ENCODE measurements at places on chromosomes 2 and 18.

DNA sequence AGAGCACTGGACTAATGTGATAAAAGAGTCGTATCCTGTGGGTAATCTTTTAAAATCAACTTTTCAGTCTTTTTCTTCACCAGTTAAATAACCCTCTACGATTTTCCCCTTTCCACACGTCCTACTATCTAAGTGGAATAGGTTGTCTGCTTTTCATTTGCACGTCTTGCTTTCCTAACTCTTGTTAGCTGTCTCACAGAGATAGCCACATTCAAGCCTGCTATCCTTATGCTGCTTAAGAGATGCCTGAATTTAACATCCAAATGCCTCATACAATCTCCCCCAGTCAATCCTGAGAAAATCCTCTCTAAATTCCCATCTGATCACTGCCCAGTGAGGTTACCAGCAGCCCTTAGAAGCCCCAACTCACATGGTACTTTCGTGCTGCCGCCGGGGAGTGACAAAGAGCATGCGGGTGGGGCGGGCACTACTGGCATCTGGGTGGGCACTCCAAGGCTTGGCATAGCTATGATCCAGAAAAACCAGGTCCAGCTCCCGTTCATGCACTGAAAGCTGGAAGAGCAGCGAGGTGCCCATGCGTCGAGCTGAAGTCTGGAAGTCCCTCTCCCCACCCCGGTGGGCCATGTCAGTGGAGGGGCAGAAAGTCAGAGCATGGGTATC, 1.5 kb downstream of the KANSL3 start:
- no peak for DNase-seq

DNA sequence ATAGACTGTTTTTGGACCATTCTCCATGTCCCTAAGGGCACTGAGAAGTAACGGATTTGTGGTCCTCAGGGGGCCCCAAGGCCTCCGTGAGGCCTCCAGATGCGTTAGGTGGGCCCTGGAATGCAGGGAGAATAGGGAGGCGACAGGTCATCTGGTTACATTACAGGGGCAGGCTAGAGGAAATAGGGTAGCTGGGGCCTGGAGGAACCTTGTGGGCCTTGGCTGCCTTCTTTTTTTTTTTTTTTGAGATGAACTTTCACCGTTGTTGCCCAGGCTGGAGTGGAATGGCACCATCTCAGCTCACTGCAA, 28.9 kb downstream of the ZFP36L2 start:
- DNase-seq: no peak

DNA sequence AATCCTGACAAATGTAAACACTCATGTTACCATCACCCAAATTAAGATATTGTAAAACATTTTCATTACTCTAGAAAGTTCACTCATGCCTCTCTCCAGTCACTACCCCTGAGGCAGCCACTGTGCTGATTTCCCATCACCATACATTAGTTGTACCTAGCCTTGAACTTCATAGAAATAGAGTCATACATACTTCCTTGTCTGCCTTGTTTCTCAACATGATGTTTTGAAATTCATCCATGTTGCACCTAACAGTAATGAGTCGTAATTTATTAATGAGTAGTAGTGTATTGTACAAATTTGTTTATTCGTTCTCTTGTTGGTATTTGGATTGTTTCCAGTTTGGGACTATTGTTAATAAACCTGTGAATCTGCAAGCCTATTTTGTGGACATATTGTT, 49.0 kb upstream of the TWSG1 start:
- DNase-seq: no peak

DNA sequence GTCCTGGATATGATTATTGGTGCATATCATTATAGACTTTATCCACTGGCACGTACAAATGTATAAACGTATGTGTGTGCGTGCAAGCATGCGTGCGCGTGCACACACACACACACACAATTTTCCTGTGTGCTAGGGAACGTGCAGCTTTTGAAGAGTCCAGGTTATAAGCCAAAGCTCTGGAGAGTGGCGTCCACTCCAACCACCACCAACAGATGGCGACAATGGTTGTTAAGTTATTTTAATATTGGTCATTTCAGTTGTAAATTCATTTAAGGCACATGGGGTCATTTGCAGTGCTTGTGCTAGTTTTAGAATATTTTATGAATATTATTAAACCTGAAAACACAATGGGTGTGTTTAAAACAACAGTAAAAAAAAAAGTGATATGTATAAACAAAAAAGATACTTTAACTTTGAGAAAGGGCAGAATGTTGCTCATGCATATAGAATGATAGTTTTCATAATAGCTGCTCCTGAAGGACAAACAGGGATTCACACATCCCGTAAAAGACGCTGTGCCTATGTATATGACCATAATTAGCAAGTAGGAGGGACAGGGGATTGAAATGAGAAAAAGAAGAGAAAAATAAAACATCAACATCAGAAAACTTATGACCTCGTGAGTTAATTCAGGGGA, 124.2 kb upstream of the ITGB6 start:
- DNase-seq: peak; percentile 41

DNA sequence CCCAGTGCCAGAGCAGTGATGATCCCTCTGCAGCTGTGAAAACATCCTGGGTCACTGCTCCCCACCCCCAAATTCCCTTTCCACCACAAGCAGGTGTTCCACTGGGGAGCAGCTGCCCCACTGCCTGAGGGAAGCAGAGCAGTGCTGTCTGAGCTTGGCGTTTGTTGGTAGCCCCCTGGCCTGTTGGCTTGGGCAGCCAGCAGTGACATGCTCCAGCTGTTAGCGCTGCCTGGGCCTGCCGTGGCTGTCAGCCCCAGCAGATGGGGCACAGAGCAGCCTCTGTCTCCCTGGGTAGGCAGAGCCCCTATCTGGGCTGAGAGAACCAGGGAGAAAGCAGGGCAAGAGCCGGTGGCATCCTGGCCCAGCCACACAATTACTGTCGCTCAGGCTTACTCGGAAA, 247.7 kb downstream of the GLI2 start:
- no peak for DNase-seq

- DNase-seq: no peak
Observed at GRCh38 chr2:170396799-170397459, 219.0 kb downstream of the MYO3B start.

All from CD4-positive, alpha-beta T cell treated with Interferon alpha-2 for 1 hour (primary cell).